ENCODE measurements at places on chromosomes 5 and 9. TPM values are rescaled to one million over a fixed set of nuclear protein-coding genes. Genes with fewer than 3 reads are reported as not detected.

DNA sequence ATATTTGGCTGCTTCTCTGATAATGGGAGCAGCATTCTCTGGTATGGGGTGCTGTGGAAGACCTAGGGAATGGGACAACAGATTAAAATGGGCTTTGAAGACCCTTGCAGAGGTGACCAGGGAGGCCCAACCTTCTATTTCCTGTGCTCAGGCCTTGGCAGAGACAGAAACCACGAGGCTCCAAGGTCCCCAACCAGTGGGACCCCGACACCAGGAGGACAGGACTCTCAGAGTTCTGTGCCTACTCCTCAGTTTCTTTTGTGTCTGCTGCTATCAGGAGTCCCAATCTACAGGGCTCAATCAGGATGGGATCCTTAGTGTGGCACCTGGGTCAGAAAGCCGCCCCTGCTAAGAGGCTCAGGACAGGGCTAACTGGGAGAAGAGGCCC lies 29.3 kb downstream of the CSF2 start:
- DNase-seq, result no peak

DNA sequence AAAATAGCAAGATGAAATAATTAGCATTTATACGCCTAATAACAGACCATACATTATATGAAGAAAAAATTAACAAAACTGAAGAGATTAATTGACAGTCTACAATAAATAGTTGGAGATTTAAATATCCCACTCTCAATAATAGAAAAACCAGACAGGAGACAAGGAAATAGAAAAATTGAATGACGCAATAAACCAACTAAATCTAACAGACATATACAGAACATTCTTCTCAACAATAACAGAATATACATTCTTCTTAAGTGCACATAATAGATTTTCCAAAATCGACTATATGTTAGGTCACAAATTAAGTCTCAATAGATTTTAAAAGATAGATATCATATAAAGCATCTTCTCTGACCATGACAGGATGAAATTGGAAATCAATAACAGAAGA lies 25.6 kb upstream of the RNF180 start:
- no peak for DNase-seq

- DNase-seq, result no peak
These were observed 154.2 kb downstream of the NDUFS4 start for GRCh38 chr5:53714667-53715010.

- DNase-seq, result no peak
These were observed 100.4 kb downstream of the FAM114A2 start for GRCh38 chr5:153938191-153938842.

DNA sequence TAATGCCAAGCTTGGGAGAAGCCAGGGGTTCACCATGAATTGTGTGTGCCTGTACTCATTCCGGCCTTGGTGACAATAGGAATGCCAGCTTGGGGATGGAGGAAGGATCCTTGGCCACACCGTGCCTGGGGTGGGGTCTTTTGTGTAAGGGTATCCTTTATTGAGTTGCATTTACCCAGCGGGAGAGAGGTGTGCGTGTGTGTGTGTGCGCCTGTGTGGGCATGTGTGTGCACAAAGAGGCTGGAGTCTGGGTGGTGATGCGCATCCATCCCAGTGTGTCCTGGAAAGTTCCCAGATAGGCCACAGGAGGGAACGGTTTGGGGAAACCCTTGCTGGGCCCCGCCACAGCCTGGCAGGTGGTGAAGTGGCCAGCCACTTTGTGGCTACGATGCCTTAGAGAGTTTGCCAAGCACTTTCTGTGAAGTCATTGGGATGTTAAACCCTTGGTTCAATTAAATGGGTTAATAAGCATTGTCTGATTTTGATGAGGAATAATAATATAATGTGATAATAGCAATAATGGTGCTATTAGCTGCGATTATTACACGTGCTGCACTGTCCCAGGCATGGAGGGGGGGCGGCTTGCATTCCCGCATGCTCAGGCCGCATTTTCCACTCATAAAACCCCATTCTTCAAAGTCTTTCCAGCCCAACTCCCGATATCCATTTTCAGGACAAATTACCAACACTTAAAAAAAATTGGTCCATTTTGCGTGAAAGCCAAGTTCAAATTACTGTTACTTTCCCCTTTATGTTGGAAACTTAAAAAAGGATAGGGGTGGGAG lies 13.7 kb downstream of the PITX1 start:
- DNase-seq, result no peak

GRCh38 chr5:62007457-62007856 lies 298.5 kb upstream of the KIF2A start:
- DNase-seq, result no peak

Gene TPRN
- total RNA-seq, result 4.7 TPM

DNA sequence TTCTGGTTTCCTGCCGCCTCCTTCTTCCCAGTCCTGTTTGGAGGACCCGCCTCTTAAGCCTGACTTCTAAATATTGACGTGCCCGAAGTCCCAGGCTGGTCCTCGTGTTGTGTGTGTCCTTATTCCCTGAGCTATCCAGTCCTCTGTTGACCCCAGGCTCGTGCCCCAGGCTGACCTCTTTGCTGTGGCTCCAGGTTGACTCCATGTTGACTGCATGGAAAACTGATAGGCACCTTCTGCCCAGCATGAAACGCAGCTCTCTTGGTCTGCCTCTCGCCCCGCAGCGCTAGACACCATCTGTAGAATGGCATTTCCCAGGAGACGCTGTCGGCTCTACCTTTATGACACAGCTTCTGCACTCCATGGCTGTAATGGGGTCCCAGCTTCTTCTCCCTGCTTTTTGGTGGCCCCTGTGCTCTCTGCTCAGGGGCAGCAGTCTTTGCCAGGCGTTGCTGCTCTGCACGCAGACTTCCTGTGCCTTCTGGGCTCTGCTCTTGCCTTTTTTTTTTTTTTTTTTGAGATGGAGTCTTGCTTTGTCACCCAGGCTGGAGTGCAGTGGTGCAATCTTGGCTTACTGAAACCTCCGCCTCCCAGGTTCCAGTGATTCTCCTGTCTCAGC lies 28.4 kb downstream of the EHMT1 start:
- DNase-seq, result no peak

Gene ZNF608
- 30.4 TPM for total RNA-seq

Gene LCN9
- not detected for total RNA-seq

Gene PDE4D
- total RNA-seq, result 85.8 TPM

DNA sequence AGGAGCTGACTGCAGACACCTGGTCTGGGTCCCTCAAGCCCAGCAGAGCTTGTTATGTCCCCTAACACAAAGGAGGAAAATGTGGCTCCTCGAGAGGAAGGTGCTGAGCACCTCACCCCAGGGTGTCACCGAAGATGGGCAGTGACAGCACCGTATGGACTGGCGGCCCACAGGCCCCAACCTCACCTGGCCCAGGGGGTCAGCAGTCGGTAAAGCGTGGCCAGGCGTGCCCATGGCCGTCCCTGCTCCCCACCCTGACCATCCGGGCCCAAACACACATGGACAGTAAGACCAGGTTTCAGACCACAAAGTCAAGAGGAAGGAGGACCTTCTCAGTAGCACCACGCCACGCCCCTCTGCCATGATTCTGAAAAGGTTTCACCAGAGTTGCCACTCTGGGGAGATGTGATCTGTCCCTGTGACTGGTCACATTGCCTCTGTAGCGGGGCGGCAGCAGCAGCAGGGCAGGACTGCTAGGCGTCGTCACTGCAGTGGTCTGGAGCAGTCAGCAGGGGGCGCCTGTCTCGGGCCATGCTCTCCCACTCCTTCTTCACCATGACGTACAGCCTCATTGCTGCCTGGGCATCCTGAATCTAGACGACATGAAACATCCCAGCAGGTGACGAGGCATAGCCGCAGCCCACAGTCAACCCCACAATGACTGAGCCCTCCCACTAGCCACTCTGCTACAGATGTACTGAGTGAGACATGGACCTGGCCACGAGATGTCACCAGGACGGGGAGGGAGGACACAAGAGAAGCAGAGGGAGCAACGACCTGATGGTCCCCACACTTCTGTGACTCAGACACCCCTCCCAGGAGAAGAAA lies 11.1 kb downstream of the REXO4 start:
- DNase-seq, result no peak

GRCh38 chr5:72494623-72495124 lies 12.5 kb downstream of the ZNF366 start:
- no peak for DNase-seq

Gene FST
- total RNA-seq, result 12.6 TPM

DNA sequence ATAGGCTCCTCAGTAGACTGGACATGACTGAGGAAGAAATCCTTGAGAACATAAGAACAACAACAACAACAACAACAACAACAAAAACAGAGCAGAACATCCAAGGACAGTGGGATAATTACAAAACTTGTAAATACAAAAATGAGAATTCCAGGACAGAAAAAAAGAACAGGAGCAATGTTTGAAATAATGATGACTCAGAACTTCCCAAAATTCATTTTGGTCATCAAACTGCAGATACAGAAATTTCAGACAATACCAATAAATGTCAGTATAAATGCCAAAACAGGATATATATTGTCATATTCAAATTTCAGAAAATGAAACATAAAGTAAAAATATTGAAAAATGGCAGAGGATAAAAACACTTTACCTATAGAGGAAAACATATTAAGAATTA lies 259.0 kb downstream of the TRIM36 start:
- DNase-seq, result no peak

DNA sequence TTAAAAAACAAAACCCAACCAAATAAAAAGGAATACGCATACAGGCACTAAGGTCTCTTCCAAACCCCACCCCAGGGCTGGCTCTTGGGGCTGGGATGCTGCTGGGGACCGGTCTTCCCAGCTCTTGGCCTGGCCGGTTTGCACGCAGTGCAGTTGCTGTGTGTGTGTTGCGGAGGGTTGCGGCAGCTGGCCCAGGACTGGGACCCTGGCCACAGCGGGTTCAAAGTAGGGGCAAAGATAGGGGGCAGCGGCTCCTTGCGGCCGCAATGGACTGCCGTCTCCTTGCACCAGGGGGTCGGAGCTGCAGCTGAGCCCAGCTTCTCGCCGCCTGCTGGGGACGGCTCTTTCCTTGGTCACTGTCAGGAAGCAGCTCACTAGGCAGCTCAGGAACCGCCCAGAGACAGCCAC lies 5.0 kb downstream of the DMRT3 start:
- no peak for DNase-seq

Gene TAF11L5
- not detected for total RNA-seq
